ENCODE measurements at places on chromosomes 11 and 22.
A peak's percentile ranks its signal among the peaks of the same experiment; 100 is the strongest.

DNA sequence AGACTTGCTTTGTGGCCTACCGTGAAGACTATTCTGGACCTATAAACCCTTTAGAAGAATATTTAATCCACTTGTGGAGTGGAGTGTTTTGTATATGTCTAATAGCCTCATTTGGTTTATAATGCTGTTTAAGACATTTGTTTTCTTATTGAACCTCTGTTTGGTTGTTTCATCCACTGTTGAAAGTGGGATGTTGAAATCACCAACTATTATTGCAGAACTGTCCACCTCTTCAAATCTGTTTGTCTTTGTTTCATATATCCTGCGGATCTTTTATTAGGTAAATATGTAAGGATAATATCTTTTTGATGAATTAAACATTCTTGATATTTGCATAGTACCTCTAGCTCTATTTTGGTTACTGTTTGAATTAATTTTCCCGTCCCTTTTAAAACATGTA is 49.1 kb downstream of the XKR3 start:
- no peak for DNase-seq

DNA sequence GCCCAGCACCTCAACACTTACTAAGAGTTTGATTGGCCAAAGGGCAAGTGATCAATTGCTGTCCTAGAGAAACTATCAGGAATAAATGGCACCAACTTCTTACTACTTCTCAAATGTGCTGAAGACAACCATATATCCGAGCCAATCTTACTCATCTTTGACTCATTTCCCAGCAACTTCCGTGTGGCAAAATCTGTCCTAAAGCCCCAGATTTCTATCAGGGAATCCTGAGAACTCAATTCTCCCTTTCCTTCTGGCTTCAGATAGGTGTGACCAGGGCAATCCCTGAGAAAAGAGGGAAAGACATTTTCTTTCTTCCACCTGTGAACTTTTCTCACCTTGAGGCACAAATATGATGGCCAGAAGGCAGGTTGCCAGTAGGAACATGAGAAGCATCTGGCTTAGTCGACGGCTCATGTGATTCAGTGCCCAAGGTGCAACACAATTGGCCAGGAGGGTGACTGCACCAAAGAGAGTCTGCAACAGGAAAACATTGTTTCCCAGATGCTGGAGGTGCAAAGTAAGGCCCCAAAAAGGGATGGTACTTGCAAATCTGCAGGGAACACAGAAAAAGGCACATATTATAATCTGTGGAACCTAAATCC is 21.8 kb upstream of the SLC22A24 start:
- no peak for DNase-seq

DNA sequence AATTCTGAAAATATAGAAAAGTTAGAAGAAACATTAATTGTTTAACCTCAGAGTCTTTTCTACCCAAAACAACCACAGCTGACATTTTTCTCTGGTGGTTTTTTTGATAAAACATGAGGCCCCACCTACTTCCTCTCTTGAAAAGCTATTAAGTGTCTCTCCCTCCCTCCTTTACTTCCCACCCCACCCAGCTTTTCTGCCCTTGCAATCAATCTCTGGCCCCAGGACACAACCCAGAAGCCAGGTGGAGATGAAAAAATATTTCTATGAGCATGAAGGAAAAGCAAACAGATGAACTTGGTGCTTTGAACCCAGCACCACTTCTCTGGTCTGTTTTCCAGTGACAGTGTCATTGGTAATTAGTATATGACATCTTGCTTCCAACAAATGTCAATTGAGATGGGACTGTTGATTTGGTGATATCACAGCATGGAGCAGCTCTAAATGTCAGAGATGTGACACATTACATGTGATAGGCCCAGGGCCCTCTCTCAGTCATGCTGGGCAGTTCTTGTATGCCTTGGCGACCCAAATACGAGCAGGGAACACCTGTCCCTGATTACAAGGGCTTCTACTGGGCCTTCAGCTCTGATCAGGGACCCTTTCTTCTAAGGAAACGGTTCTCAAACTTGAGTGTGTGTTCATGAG is 23.9 kb upstream of the TMPRSS13 start:
- no peak for DNase-seq

DNA sequence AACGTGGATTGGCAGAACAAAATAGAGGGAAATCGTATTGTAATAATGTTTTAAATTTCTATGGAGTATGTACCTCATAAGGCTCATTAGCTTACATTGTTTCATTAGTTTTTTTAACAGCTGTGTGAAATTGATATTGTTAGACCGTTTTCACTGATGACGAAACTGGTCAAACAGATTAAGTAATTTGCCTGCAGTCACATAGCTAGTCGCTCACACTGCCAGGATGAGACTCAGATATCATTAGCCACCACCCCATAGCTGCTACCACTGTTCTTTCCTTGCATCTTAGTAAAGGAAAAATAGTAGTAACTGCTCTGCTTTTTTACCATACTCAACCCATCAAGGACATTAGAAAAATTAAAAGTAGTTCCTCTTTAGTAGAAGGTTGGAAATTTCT is 64.0 kb downstream of the DKK3 start:
- no peak for DNase-seq

- no peak for DNase-seq
Measured at GRCh38 chr11:10538924-10539323, 2.1 kb downstream of the RNF141 start.

DNA sequence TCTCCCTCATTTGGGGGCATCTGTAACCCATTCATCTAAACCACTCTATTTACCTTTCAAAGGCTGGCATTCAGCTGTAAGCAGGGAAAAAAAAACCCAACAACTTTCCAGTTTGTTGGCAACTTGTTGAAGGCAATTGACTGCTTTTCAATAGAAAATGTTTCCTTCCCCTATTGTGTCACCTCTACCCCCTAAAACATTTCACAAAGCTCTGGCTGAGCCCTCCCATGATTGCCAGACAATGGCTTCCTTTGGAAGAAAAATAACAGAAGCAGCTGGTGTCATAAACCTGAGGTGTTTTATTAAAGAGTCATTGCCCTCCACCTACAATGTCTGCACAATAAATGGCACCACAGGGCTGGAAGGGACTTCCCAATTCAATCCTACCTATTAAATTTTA is 22.1 kb upstream of the PSMA1 start:
- no peak for DNase-seq

- no peak for DNase-seq
Measured at GRCh38 chr11:131980199-131980598, 609.8 kb downstream of the NTM start.

DNA sequence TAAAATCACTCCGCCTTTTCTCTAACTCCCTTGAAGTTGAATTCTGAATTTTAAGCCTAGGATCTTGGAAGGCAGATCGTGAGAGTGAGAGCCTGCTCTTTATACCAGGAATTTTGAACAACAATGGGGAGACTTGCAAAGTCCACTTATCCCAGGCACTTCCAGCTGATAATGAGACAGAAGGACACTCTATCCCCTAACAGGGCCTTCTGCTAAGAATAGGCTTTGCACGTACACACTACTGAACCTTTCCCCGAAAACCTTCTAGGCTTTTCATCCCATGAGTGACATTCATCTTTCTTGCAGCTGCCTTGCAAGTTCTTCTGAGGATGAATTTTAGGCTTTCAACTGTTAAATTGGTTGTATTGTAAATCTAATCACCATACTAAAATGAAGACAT is 44.0 kb upstream of the WT1 start:
- no peak for DNase-seq

DNA sequence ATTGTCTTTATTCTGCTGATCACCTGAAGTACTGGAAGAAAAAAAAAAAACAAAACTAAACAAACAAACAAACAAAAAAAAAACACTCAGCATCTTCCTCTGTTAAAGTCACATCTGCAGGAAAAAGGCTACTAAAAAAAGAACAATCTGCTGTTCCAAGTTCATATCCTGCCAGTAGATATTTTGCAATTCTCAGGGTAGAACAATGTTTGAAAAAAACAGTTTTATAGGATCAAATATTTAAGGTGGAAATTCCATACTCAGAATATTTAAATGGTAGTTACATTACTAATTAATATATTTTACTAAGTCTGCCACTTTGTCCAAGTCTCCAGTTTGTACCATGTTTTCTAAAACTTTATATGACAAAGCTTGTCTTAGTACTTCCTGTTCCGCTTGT is 175.2 kb downstream of the SBF2 start:
- no peak for DNase-seq

GRCh38 chr22:21001601-21002325 is at the start of gene THAP7:
TSS of gene THAP7 (minus strand) at chr22:21002118. CDS start at chr22:21001911, 207 bp downstream.
- peak; percentile 98 for DNase-seq

DNA sequence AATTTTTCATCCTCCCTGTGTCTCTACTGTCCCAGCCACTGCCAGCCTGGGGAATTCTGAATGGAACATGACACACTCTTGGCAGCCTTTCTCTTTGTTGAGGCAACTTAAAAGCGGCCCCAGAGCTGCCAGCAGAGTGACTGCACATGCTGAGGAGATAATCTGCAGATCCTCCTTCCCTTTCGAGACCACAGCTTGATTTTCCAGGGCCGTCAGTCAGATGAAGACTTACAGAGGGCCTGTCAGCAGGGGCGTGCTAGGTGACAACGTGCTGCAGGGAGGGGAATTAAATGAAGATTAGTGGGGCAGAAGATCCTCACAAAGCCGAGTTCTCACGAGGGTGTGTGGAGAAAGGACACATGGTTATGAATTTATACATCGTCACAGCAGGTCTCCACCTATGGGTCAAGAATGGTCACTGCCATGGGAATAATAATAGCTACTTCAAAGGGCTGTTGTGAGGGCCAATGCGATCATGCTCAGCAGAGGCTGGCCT is 193.5 kb upstream of the PITPNB start:
- DNase-seq: no peak

DNA sequence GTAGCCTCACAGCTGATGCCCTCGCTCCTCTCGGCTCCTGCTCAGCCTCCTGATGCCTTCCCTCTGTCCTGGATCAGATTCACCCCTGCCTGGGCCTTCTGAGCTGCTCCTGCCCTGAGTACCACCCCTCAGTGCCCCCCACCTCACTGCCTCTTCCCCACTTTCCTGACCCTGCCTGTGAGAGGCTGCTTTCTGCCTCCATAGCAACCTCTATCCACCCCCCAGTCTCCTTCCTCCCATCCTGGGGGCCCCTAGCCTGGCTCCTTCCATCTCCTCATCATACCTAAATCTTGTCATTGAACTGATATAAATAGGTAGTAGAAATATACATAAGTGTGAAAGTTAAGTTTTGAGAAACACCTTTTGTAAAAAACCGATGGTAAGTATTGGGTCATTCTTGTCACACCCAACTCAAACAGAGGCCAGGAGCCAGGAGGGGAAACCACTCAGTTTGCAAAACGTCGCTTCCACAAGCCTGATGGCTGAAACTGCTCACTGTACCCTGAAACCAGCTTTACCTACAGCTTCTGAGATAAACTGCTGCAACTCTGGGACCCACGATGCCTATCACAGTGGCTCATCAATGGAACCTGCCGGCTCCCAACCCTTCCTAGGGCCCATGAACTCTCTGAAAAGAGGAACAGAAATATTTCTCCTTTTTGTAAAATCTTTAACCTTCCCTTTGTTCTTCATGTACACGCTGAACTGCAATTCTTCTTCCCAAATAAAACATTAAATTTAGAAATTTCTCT is 4.8 kb upstream of the APOBEC3H start:
- no peak for DNase-seq

GRCh38 chr11:57417056-57417455 is 9.9 kb downstream of the SLC43A3 start:
- no peak for DNase-seq

GRCh38 chr11:125999234-125999880 is 53.5 kb downstream of the VSIG10L2 start:
- DNase-seq: no peak

DNA sequence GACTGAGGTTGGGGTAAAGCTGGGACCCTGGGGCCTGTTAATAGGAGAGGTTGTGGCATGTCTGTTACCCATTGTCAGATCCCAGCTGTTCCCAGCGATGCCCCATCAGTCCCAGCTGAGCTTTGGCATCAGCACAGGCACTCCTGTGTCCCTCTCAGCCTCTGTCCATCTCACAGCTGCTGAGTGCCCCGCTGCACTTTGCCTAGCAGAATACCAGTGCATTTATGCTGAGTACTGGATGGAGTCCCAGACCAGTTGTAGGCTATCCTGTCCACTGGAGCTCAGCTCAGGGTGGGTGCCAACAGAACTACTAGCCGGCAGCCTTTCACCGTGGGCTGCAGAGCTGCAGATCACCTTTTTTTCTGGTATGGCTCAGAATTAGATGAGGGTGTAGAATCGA is 9.9 kb downstream of the FXYD6 start:
- DNase-seq: no peak

DNA sequence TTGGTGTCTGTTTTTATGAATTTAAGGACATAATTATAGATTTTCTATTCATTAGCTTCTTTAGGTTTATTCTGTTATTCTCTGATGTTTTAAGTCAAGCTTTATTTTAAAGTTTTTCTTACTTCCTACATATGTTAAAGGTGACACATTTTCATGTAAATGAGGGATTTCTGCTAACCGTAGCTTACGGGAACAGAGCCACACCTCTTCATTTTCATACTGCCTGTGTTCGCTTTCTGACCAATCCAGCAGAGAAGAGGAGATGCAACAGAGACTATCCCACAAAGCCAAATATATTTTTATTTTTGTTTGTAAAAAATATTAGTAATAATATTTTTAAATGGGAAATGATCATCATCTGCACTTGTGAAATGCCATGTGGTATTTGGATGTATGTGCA is 774.1 kb downstream of the BRD1 start:
- DNase-seq: no peak

- no peak for DNase-seq
Measured at GRCh38 chr11:70631624-70632047, 233.3 kb downstream of the CTTN start.

- DNase-seq: no peak
Measured at GRCh38 chr11:93589347-93589746, 46.2 kb upstream of the SMCO4 start.

GRCh38 chr11:121473064-121473777 is 20.5 kb upstream of the SORL1-AS1 start:
- no peak for DNase-seq

DNA sequence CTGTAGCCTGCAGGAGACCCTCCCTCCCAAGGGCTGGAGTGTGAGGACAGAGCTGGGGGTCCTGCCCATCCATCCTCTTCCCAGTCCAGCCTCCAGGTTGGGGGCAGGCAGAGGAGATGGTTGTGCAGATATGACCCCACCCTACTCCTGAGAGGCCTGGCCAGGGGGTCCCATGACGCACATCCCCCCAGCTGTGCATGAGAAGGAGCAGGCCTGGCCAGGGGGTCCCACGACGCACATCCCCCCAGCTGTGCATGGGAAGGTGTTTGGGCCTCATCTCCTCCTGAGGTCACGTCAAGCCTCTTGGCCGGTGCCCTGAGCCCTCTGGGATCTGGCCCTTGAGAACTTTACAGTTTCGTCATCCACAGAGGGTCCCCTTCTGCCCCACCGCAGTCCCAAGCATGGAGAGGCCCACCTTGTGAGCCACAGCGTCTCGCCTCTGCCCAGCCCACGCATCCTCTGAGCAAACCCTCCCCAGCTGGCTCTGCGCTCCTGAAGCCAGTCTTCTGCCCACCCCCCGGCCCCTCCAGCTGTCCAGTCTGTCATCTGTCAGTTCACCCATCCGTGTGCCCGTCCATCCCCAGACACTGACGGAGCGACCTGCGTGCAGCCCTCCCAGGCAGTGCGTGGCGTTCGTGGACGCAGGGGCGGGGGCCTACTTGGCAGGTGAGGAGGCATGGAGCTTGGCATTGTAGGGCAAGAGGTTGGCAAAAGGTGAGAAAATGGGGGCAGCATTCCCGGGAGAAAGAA is 2.3 kb downstream of the ANO9 start:
- no peak for DNase-seq
